ENCODE measurements at places on chromosomes 1 and 21.
A peak's percentile ranks its signal among the peaks of the same experiment; 100 is the strongest.

DNA sequence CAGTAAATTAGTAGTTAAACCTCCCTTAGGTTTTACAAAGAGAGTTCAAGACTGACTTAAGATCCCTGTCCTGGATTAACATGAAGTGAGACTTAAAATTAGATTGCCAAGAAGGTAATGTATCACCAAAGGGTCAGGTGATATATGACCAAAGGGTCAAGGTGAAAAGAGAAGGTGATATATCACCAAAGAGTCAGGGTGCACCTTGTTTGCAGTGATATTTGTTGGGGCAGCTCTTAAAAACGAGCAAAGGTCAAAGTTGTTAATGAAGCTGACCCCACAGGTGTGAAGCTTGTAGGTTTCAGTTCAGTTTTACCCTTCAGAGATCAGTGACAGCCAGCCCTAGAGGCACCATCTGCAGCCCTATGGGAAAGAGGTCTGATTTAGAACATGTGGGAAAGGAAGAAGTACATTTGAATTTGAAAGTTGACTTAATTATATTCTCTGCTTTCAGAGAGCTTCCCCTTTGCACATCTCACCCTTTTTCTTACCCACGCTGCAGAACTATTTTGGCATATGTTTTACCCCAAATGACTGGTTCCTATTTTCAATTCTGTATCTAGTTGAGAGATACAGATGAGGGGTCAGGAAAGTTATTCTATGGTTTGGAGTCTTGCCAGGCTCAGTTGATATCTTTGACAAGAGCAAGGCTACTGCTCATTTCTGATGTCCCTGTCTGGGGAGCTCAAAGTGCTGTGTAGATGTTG, 170.8 kb downstream of the S1PR1 start:
- DNase-seq, result no peak

DNA sequence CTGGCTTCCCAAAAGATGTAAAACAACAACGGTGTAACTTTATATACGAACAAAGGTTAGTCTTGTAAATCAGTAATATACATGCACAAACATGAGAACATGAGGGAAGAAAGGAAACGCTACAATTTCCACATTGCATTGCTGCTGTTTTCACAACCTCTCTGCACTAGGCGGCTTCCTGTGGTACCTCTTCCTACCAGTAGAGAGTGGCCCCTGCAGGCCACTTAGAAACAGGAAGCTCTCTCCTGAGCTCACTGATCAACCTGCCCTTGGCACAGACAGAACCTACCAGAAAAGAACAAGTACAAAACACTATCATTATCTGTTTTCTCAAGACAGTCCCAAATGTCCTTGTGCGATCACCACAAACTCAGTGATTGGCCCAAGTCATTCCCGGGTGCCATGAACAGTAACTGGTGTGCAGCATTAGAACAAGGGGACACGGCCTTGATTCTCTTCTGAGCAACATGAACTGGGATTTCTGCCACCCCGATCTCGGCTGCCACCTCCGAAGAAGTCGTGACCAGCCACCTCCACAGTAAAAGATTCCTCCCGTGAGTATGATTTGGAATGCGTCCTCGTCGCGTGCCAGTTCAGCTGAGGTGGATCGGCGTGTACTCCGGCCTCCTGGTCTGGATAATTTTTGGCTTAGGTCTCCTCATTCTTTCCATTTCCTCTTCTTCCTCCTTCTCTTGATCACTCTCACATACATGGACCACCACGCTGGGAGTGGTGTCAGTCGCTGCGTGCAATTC, 5.7 kb upstream of the KCNE1 start:
- no peak for DNase-seq

- DNase-seq, result no peak
Measured at GRCh38 chr1:164969253-164969652, 387.3 kb downstream of the LMX1A start.

DNA sequence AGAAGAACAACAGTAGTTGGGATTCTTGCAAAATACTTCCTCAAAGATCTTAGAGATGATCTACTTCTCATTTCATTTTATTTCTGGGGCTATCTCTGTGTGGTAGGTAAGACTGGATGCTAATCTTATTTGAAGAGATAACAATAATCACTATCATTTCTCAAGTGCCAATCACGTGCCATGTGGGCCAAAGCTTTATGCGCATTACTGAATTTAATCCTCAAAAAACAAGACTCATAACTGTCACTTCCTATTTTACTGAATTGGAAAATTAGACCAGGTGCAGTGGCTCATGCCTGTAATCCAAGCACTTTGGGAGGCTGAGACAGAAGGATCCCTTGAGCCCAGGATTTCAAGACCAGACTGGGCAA, 121.7 kb downstream of the KCNN3 start:
- DNase-seq, result no peak

DNA sequence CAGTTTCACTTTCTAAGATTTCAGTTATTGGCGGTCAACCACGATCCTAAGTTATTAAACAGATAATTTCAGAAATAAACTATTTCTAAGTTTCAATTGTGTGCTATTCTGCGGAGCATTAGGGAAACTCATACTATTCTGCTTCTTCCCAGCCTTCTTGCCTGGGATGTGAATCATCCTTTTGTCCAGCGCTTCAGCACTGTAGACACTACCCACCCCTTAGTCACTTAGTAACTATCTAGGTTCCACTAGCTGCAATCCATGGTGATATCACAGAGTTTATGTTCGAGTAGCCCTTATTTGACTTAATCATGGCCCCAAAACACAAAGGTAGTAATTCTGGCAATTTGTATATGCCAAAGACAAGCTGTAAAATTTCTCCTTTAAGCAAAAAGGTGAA, 279.9 kb upstream of the ADAMTS5 start:
- peak; percentile 62 for DNase-seq

DNA sequence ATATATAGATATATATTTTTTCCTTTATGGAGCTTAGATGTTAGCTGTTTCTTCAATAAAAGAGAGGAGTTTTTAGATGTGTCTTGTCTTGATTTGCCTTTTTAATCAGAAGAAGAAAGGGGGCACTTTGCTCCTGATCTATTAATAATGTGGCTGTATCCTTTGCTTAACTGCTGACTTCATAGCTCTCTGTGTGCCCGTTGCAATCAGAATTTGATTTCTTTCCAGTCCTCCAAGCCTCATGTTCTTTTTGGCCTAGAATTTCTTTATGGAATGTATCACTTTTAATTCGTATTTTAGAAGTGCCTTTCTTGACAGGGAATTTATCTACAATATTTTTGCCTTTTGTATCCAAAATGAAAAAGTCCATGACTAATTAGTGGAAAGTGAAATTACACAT, 85.3 kb downstream of the C1orf21 start:
- DNase-seq, result no peak

- peak; percentile 96 for DNase-seq
Measured at GRCh38 chr21:37060296-37060695, 12.6 kb downstream of the PIGP start.

GRCh38 chr1:114353262-114353661, 157.7 kb downstream of the TRIM33 start:
- DNase-seq, result peak; percentile 90

GRCh38 chr1:119662034-119662437, 14.0 kb upstream of the ZNF697 start:
- no peak for DNase-seq

GRCh38 chr1:143736562-143736961, 235.2 kb downstream of the FAM72C start:
- no peak for DNase-seq

DNA sequence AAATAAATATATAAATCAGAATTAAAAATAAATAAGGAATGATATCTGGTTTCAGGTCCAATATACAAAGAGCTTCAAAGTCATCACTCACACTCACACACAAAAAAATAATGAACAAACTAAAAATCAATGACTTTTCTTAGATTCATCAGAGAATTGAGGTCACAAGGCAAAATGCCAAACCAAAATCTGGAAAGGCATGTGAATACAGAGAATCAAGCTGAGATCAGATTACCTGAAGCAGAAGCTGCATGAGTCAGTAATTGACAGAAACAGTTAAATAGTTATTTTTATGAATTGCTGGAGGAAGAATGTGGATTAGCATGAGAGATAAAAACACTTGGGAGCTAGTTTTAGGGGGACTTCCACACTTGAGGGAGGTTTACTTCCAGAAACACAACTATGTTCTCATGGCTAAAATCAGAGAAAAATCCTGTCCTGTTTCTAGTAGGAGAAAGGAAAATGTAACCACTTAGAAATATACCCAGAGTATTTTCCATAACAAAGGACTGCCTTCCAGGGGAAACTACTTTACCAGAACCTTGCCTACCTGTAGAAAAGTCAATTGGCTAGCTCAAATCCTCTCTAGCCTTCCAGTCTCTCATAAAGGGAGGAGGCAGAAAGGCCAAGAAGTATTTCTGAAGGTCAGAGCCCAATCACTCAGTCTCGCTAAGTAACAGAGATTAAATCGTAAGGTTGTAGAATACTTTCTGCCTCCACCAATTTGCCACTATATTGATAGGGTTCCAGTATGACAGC, 536.6 kb upstream of the NR5A2 start:
- peak; percentile 87 for DNase-seq

DNA sequence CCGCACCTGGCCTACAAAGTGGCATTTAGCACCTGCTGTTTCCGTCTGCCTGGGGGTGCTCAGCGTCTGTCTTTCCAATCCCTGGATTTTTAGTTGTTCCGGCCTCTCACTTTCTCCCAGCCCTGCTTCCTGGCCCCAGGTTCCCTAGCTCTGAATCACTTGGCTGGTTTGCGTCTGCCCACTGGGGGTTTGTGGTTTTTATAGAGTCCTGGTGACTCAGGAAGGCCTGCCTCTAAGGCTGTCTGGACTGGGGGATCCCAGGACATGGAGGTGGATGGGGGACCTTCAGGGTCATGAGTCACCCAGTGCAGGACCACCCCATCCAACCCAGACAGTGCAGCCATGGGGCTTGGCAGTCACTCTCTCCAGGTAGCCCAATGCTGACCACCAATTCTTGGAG, 53.5 kb downstream of the MRPL37 start:
- peak; percentile 96 for DNase-seq

- no peak for DNase-seq
Measured at GRCh38 chr1:28890435-28890834, 23.9 kb upstream of the EPB41 start.

DNA sequence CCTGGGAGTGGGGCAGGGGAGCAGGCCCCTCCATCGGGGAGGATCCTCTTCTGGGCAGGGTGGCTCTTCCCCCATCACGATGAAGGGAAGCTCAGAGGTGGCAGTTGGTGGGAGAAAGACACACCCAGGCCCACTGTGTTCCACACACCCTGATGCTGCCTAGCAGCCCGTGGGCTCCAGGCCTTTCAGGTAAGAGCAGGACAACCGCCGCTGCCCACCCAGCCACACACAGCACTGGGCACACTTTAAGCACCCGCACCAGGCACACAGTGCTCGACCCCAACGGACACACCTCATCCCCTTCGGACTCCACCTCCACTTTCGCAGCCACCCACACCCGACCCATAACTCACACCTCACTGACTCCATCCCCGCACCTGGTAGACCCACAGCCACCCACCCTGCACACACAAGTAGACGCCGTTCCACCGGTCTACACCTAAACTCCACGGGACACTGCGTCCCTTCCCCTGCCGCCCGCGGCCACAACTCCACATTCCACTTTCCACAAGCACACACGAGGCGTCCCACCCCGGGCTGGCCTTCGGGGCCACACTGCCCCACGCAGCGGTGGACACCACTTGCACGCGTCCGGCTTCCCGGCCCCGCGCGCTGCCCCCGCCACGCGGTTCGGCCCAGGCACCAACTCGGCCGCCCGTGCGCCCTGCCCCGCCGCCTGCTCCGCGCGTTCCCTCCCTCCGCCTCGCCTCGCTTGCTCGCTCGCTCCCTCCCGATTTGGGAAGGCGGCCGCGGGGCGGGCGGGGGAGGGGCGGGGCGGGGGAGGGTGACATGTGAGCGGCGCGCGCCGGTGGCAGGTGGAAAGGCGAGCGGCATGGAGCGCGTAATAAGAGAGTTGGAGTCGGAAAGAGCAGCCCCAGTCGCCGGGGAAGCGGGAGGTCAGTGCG, at the start of gene KCNQ4:
TSS of gene KCNQ4 (plus strand) at position 787 of the 905 bp plus-strand sequence. CDS start 307 bp downstream, outside the sequence.
- no peak for DNase-seq

- DNase-seq, result no peak
Measured at GRCh38 chr1:35577071-35577998, 4.2 kb downstream of the TFAP2E start.

DNA sequence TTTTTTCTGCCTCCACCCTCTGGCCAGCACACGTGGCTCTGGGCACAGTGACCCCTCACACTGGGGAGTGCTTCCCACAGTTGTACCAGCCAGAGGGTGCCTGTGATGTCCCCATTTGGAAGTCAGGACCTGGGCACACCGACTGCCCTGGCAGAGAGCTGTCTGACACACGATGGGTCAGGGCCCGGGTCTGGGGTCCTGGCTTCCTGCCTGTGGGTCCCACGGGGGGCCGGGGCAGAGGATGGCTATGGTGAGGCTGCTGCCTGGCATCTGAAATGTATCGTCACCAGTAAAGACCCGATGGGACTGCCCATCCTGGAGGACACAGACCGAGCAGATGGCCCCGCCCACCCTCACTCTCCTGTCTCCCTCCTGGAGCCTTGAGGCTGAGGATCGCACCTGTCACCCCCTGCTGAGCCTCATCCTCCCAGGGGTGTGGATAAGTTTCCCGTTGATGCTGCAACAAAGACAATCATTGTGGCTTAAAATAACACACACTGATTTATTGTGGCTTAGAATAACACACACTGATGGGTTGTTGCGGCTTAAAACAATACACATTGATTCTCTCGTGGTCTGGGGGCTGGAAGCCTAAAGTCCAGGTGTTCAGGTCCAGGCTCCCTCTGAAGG, 88.8 kb upstream of the TTC34 start:
- no peak for DNase-seq

DNA sequence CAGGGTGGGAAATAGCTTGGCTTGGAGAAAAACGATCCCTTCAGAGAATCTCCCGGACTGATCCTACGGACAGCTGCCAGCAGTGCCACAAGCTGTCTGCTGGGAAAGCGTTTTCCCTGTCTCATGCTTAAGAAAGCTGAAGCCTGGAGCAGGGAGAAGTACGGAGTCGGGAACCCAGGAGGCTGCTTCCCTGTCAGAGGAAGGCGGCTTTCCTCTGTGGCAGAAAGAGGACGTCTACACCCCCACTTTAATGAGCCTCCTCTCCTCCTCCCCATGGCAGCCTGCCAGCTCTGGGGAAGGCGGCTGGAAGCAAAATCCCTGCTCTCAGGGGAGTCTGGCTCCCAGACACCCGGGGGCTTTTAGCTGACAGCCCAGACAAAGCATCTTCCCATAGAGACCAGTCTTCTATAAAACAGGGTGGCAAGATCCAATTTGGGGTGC, 7.3 kb downstream of the KIF21B start:
- DNase-seq, result peak; percentile 67

- no peak for DNase-seq
Measured at GRCh38 chr21:36162631-36163030, 6.0 kb downstream of the DOP1B start.

DNA sequence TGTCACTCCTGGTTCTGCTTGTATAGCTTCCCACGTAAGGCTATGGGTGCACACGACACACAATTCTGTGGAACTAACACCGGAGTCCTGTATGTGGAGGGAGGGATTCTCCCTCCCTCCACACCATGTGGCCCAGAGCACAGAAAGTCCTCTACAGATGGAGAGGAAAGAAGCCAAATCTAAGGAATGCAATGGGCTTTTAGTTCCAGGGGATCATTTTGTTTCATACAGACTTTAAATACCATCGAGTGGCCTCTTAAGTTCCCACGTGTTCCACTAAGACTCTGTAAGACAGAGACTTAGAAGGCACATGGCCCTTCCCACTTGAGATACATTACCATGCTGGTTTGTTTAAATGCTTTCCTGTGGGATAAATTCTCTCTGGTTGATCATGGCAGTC, 156.0 kb downstream of the TGFB2 start:
- DNase-seq, result peak; percentile 31

Measured in fibroblast of skin of right biceps (primary cell).